GM20000 (cell line): ENCODE measurements at places on chromosomes 13 and 19.

- DNase-seq = peak; percentile 93
Observed at GRCh38 chr19:1269478-1270212, 513 bp downstream of the CIRBP start.

DNA sequence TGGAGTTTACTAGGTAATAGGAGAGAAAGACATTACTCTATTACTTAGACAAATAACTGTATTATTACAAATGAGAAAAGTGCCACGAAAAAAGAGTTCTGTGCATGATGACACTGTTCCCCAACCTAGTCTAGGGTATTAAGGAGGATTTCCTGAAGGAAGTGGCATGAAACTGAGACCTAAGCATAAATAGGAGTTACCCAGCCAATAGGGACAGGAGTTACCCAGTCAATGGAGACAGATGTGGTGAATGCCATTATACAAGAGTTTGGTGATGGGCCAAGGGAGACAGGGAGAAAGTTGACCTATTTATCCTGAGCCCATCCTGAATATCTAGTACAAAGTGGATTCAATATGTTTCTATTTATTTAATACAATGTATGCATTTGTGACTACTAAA is 65.4 kb downstream of the KL start:
- no peak for DNase-seq

- no peak for DNase-seq
Observed at GRCh38 chr19:3046698-3047495, 15.4 kb downstream of the TLE5 start.

DNA sequence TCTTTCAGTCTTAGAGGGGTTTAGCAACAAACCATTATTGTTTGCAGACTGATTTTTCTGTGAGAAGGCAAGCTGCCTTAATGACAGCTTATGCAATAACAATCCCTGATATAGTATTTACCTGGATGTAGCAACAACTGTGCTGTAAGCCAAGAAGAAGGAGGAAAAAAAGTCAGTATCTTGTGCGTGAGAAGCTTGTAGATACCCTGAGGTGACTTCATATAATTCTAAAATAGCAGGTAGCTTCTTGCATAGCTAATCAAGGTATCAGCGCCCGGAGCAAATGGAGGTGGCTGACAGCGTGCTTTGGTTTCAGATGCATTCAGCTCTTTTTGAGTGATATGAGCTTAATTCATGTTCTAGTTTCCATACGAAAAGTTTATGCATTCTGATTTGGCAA is 309.8 kb downstream of the KLF5 start:
- DNase-seq = no peak

GRCh38 chr13:49827336-49827735 is 34.9 kb upstream of the KPNA3 start:
- no peak for DNase-seq

GRCh38 chr13:114140131-114140905 is 7.9 kb upstream of the RASA3 start:
- no peak for DNase-seq

- no peak for DNase-seq
Observed at GRCh38 chr13:28056426-28056825, 44.0 kb downstream of the FLT3 start.

GRCh38 chr13:98246538-98247172 is 69.6 kb upstream of the RNF113B start:
- no peak for DNase-seq

DNA sequence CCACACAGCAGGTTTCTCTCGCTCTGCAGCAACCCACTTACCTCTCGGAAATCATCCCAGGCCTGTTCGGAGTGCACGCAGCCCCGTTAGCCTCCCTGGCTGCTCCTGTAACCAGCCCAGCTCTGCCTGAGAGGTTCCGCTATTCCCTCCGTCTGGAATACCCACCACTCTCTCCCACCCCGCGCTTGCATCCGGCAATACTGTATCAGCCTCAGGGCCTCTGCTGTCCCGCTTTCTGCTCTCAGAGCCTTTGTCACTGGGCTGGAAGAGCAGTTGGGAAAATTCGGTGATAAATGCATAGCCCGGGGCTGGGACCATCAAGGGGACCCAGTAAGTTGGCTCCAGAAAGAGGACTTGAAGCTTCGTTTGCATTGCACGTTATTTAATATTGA is 759 bp upstream of the TLE6 start:
- no peak for DNase-seq

GRCh38 chr13:109033090-109033489 is 403.7 kb downstream of the MYO16 start:
- DNase-seq = no peak

DNA sequence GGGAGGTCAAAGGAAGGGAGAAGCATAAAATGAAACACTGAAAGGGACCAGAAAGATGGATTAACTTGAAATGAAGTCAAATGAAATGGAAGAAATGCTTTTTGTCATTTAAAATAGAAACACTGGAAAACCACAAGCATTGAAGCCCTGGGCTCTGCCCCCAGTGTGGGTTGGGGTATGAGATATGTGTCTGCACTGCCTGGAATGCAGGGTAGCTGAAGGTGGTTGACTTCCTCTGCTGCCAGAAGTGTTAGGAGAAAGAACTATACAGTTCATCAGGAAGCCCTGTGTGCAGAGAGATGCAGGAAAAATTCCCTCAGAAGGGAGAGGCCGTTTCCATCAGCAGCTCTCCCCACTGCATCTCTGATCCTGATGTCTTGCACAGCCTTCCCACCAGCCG is 69.2 kb downstream of the DHRS12 start:
- no peak for DNase-seq

DNA sequence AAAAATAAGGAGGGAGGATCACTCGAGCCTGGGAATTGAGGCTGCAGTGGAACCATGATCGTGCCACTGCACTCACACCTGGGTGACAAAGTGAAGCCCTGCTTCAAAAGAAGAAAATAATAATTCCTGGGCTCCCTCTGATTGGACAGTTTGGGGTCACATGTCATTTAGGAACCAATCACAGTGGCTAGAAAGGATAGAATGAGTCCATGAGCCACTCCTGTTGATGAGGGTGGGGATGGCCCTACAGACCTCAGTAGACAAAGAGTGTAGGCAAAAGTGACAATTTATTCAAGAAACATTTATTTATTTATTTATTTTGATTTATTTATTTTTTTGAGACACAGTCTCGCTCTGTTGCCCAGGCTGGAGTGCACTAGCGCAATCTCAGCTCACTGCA is 26.8 kb upstream of the ADGRE5 start:
- peak; percentile 29 for DNase-seq

DNA sequence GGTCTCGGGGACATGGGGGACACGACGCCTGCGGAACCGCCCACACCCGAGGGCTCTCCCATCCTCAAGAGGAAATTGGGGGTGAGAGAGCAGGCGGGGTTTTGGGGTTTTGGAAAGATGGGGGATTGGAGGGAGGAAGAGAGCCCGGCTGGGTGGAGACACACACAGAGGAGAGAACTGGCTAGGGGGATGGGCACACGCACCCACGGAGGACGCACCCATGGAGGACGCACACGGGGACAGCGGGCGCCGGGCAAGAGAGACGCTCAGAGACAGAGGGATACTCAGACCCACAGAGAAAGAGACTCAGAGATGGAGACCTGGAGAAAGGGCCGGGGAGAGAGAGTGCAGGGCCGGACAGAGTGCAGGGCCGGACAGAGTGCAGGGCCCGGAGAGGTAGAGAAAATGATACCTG is 52.1 kb downstream of the MAP4K1 start:
- no peak for DNase-seq
